Left lung (tissue), 14 donors: ENCODE measurements at places on chromosomes 11 and 22.
A peak's percentile ranks its signal among the peaks of the same experiment; 100 is the strongest.

- no peak for DNase-seq
These were observed 220.7 kb upstream of the SESN3 start for GRCh38 chr11:95451682-95452081.

GRCh38 chr11:65856689-65857499 lies 1.1 kb downstream of the CFL1 start:
- DNase-seq = peak; percentile 69

DNA sequence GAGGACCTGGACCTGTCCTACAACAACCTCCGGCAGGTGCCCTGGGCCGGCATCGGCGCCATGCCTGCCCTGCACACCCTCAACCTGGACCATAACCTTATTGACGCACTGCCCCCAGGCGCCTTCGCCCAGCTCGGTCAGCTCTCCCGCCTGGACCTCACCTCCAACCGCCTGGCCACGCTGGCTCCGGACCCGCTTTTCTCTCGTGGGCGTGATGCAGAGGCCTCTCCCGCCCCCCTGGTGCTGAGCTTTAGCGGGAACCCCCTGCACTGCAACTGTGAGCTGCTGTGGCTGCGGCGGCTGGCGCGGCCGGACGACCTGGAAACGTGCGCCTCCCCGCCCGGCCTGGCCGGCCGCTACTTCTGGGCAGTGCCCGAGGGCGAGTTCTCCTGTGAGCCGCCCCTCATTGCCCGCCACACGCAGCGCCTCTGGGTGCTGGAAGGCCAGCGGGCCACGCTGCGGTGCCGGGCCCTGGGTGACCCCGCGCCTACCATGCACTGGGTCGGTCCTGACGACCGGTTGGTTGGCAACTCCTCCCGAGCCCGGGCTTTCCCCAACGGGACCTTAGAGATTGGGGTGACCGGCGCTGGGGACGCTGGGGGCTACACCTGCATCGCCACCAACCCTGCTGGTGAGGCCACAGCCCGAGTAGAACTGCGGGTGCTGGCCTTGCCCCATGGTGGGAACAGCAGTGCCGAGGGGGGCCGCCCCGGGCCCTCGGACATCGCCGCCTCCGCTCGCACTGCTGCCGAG lies 1.5 kb downstream of the LRFN4 start:
- no peak for DNase-seq

GRCh38 chr22:30206944-30207343 lies 39.6 kb downstream of the LIF start:
- DNase-seq = no peak

DNA sequence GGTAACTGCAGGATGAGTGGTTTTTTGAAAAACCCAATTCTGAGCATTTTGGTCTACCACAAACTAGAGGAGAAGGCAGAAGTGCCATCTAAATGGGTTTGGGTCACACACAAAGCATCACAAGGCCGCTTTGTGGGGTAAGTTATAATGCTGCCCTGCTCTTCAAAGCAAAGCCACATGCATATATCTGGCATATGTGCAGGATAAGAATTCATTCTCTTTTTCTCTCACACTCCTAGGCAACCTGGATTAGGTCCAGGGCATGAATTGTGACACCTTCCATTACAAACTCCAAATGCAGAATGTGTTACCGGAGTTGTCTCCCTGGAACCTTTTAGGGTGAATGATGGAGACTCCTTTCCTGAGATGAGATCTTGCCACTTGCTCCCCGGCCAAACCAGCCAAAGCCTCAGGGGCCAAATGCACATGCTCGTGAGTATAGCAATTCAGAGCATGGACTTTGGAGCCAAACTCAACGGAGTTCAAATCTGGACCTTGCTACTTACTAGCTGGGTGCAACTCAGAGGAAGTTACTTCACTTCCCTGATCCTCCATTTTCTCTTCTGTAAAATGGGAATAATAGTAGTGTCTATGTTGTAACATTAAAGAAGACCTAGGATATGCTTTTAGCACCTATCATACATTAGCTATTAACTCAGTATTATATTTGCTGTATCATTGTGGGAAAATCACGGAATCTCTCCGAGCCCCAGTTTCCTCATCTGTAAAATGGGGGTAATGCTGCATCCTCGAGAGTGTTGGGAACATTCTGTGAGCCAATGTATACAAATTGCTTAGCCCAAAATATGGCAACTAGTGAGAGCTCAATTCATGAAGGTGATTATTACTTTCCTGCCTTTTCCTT lies 96.6 kb downstream of the COMMD9 start:
- no peak for DNase-seq

GRCh38 chr22:29112121-29112520 lies 39.3 kb downstream of the KREMEN1 start:
- DNase-seq = no peak

GRCh38 chr22:31139866-31140716 lies at the start of gene PLA2G3:
PLA2G3 (minus strand) TSS chr22:31140508; CDS start chr22:31140354, 154 bp downstream.
- peak; percentile 80 for DNase-seq

- no peak for DNase-seq
These were observed 110.2 kb upstream of the SORL1-AS1 start for GRCh38 chr11:121563003-121563402.

DNA sequence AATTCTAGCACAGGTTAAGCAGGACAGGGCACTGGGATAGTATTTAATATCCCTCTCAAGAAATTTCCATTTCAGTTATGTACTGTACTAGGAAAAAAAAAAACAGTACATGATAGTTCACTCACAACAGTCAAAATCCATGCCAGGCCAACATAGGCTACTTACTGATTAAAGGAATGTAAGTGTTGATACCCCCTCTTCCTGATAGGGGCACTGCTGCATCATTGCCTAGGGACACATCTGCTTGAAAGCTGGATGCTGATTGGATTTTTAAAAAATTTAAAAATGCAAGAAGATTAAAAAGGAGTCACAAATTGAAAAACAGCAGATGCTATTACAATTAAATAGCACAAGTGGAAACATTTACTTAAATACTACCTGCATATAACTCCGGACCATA lies 43.4 kb downstream of the APOL5 start:
- DNase-seq = no peak

DNA sequence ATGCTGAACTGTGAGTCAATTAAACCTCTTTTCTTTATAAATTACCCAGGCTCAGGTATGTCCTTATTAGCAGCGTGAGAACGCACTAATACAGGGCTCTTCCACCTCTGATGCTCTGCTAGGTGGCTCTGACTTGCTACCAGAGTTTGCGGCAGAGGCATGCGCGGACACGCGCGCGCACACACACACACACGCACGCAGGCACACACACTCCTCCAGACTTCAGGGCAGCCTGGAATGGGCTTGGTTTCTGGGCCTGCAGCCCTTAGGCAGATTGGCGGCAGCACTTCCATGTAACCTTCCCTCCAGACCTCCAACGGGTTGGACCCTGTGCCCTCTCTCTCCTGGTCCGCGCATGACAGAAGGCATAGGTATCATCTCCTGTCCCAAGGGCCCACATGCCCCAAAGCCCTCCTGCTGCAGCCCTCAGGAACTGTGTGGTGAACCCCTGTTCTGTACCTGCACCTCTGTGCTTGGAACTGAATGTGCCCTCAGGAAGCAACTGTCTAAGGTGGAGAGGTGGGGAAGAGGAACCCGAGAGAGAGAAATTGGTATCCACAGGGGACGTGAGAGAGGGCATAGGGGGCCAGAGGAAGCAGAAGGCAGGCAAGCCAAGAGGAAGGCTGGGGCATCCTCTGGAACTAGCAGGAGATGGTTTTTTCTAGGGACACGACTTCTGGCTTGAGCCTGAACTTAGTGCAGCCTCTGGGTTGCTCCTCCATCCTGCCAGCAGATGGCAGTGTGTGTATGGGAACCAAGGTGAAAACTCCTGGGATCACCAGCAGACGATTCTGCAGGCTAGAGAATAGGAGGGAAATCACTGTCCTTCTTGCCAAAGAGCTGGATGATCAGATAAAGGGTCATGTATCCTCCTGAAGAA lies 23.4 kb upstream of the RIC3 start:
- no peak for DNase-seq

GRCh38 chr22:31278626-31279326 lies 13.5 kb downstream of the PIK3IP1 start:
- no peak for DNase-seq

- no peak for DNase-seq
These were observed 164.6 kb downstream of the ETS1 start for GRCh38 chr11:128422576-128423370.

- no peak for DNase-seq
These were observed 7.2 kb downstream of the C11orf52 start for GRCh38 chr11:111925953-111926352.

DNA sequence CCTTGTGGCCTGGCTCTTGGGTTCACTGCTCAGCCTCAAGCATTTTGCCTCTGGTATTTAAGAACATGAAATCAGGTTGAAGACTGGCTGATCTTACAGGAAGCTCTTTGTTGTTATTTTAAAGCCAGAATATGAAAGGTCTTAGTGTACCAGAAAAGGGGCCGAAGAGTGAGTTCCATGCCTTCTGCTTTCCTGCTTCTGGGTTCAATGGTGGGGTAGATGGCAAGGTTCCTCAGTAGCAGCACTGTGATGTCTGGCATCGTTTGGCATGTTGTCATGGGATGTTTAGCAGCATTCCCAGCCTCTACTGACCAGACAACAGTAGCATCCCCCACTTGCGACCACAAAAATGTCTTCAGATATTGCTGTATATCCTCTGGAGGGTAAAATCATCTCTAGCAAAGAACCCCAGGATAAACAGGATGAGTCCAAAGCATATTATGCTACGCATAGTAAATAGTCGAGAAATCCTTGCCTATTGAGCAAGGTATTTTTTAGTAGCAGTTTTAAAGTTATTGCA lies 2.4 kb downstream of the VPS26B start:
- no peak for DNase-seq

GRCh38 chr11:104813532-104813931 lies 84.7 kb downstream of the CASP12 start:
- DNase-seq = no peak

DNA sequence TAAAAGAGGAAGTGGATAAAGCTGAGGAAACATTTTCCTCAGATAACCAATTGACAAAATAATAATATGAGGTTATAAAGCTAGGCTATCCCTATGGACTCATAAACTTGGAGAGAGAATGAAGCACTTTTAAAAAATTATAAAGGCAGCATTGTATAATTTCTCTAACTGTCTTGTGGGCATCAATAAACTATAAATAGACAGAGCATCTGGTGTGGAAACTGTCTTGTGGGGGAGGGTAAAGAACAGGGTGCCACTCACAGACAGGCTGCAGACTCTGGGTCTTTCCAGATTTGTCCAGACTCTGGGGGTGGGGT lies 333.5 kb downstream of the BUD13 start:
- DNase-seq = no peak

GRCh38 chr11:88523386-88524071 lies 186.0 kb upstream of the CTSC start:
- no peak for DNase-seq

DNA sequence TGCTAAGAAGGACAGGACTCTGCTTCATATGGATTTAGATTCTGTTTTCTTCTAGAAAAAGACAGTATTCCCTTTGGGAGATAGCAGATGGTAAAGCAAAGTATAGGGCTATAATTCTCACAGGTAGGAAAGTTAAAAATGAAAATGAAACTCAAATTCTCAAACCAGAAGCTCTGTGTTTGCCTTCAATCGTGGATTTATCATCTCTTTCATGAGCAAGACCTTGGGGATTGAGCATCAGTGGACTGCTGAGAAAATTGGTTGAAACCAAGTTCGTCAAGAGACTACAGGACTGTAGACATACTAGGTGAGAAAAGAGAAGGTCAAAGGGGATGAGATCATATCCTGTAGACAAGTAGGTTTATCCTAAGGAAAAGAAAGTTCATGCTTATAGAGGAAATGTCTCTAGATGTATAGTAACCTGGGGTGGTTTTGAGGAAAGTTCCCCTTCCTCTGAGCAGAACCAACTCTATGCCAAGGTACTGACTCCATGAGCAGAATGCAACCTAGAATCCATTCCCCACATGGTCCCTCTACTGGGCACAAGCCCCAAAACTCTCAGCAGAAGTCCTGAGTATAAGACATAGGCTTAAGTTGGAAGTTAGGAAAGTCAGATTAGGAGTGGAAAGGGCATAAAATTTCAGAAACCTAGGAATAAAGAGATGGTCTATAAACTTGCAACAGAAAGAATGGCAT lies 46.5 kb downstream of the SLC5A12 start:
- DNase-seq = no peak
